ENCODE measurements at places on chromosomes 16 and 17.

GRCh38 chr17:19243838-19244237, 6.7 kb downstream of the EPN2 start:
- DNase-seq: no peak

GRCh38 chr17:67414130-67414529, 37.0 kb downstream of the PITPNC1 start:
- no peak for DNase-seq

GRCh38 chr17:48671697-48672171, 45.6 kb upstream of the HOXB9 start:
- peak; percentile 80 for DNase-seq

DNA sequence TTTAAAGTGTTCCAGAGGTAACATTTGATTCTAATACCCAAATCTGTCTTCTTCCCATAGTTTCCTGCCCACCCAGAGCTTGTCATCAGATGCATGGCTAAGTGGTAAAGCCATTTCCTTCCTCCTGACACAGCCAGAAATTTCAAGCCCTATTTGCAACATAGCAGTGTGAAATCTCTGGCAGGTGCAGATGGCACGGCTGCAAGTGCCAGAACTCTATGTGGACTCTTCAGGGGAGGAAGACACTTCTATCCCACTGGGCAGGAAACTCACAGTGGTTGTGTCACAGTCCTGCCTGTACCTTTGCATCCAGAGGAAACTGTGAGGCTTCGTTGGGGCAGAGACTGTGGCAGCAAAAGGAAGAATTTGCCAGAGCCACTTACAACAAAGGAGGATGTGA, 13.2 kb downstream of the DYNLRB2 start:
- no peak for DNase-seq

DNA sequence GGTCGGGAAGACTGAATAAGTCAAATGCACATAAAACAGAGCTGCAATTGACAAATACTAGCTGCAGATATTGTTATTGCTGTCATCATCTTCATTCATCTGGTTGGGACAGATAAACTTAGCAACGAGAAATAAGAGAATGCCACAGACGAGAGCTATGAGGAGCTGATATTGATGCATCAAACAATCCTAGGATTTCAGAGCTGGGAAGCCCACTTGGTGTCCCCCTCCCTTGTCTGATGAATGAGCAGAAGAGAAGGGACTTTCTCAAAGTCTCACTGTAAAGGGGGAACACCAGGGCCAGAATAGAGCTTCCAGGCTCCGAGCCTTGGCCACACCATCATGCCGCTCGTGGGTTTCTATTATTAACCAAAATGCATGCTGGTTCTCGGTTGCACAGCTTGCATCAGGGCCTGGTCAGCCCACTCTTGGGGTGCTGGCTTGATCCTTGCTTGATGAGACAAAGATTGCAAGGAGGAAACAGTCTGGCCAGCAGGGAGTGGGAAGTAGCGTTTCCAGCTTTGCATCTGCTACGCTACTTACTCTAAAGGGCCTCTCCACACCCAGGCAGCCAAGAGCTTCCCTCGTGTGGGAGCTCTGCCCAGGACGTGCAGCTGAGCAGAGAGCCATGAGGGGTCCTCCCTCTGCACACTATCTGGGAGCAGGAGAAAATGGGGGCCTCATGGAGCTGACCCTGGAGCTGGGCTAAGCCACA, 28.4 kb upstream of the EMP2 start:
- no peak for DNase-seq

DNA sequence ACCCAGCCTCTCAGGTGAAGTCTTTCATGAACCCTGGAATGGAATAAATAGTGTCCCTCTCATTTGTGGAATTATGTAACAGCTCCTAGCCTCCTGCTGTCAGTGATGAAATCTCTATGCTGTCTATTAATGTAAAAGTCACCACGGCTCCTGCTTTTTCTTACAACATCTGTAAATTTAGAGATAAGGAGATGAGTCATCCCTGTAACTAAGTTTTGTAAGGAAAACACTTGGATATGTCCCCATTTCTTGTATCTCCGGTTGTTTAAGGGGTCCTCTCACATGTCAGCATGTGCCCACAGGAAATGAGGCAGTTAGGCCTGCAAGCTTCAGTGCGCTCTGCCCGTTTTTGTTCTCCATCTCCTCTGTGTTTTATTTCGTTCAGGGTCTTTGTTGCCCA, 2.8 kb upstream of the NAT9 start:
- no peak for DNase-seq

GRCh38 chr16:20741554-20742285, at the start of gene THUMPD1:
TSS of gene THUMPD1 (minus strand) at chr16:20741818. CDS start at chr16:20741739, 79 bp downstream.
- DNase-seq: peak; percentile 99

DNA sequence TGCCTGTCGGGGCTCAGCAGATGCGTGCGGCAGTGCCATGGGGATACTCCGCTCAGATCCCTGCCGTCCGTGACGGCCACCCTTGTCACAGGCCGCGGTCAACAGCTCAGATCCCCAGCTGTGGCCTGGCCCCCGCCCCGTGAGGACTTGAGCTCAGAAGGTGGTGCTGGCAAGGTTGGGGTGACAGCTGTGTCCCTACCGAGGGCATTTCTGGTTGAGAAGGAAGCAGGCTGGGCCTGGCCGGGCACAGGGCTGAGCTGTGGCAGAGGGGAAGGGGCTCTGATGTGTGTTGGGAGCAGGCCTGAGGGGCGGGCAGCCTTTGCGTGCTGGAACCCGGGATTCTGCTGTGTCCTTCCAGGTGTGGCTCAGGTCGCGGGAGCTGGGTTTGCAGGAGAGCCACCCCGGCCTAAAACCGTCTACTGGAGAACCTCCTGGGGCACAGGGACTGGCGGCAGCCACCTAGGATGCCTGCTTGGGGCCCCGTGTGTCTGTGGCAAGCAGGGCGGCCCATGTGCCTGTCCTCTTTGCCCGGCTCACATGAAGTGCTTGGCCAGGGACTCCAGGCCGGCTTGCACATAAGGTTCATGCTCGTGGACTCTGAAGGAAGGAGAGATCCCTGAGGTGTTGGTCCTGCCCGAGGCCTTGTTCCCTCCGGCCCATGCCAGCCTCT, 5.1 kb downstream of the UBE2I start:
- DNase-seq: no peak

DNA sequence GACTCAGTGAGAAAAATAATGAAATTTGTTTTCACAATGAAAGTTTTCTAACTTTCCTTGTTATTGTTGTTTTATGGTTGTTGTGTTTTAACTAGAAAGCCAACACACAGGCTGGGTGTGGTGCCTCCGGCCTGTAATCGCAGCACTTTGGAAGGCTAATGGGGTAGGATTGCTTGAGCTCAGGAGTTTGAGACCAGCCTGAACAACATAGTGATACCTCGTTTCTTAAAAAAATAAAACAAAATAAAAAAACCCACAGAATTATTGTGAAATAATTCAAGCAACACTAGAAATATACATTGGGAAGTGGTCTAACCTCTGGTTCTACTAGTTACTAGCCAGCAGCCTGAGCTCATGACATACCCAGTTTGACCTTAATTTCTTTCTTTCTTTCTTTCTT, 630 bp downstream of the MILR1 start:
- DNase-seq: no peak

GRCh38 chr16:9909072-9909825, 273.0 kb downstream of the GRIN2A start:
- DNase-seq: no peak

DNA sequence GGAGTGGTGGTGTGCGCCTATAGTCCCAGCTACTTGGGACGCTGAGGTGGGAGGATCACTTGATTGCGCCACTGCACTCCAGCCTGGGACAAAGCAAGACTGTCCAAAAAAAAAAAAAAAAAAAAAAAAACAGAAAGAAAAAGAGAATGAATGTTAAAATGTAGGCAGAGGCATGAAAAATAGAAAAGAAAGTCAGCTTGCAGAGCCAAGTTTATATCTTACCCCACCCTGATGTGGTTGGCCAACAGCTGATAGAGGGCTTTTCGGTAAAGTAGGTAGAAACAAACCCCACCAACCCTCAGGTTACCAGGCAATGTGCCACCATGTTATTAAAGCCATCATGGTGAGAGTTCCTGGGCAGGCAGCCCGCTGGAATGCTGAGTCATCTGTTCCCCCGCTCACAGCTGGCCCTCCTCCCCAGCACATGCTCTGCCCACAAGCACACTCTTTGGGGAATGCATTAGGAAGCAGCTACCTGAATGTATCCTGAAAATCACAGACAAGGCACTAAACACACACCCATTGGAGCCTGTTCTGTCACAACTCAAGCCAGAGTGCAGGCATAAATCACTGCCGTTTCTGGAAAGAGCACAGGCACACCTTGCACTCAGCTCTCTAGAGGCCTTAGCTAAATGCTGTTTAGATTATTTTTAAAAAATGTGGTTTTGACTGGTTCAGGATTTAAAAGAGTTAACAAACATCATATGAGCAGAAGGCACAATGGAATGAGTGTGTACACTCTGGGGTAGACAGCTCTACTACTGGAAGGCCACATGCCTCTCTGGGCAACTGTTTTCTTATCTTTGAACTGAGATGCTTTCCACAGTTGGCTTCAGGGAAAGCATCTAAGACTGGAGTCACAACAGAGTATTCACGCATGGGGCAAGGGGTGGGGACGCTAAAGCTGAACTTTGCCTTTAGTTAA, 128.5 kb downstream of the PARN start:
- DNase-seq: peak; percentile 10

GRCh38 chr16:28025631-28026030, 37.9 kb downstream of the GSG1L start:
- DNase-seq: no peak

- DNase-seq: no peak
Measured at GRCh38 chr17:20960871-20961270, 81.9 kb downstream of the USP22 start.

- peak; percentile 50 for DNase-seq
Measured at GRCh38 chr16:4613636-4614570, 785 bp downstream of the UBALD1 start.

GRCh38 chr17:78137392-78138203, 7.0 kb downstream of the TMC8 start:
- peak; percentile 66 for DNase-seq

- no peak for DNase-seq
Measured at GRCh38 chr16:22645868-22646267, 135.2 kb downstream of the NPIPB5 start.

DNA sequence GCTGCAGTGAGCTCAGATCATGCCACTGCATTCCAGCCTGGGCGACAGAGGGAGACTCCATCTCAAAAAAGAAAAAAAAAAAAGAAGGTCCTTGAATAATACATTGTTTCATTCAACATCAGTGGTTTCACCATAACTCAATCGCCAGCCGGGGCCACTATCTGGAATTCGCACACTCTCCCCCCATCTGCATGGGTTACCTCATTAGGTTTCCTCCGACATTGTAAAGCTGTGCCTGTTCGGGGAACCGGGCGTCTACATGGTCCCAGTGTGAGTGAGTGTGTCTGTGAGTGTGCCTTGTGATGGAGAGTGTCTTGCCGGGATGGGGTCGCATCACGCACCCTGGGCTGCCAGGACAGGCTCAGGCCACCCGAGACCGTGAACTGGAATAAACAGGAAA, 16.6 kb upstream of the RBBP6 start:
- DNase-seq: no peak

DNA sequence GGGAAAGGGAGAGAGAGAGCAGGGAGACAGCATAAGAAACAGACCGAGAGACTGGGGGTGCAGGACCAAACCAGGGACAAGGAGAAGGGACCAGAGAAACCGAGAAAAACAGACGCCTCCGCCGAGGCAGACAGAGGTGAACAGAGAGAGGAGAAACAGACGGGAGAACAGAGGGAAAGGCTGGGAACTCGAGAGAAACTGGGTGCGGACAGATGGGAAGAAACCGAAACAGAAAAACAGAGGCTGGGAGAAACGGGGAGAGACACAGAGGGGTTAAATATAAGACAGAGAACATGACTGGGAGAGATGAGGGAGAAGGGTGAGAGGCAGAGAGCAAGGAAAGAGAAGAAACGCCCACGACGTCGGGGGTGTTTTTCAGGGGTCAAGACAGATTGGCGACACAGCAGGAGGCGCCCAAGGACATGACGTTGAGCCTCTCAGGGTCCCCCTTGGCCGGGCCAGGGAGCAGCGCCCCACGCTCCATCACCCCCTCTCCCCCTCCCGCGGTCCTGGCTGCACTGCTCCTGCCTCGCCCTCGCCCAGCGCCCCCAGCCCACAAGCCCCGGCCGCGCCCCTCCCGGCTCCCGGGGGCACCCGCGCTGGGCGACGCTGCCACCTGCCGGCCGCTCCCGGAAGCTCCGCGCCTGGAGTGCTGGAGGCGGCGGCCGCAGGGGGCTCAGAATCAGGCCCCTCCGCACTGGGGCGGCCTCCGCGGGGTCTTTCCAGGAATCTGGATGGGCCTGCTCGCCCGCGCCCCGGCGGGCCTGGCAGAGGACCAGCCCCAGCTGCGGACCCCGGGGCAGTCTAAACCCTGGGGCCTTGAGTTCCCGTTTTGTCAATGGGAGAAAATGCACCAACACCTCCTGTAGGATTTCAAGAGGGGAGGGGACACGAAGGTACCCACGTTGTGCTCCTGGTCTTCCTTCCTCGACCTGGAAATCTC, 1.3 kb upstream of the TMEM92 start:
- peak; percentile 56 for DNase-seq

DNA sequence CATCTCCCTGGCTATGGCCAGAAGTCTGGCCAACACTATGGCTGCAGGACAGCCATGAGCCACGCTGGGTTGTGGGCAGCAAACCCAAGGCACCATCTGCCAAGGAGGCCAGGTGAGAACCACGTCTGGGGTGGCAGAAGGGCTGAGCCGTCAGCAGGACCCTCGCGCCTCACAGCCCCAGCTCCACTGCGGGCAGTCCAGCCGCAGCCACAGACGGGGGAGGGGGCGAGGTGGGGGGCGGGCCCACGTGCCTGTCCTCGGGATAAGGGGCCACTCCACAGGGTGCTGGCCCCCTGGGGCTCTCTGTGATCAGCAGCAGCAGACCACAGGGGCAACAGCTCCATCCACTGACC, 6.5 kb upstream of the BAIAP2 start:
- DNase-seq: no peak

DNA sequence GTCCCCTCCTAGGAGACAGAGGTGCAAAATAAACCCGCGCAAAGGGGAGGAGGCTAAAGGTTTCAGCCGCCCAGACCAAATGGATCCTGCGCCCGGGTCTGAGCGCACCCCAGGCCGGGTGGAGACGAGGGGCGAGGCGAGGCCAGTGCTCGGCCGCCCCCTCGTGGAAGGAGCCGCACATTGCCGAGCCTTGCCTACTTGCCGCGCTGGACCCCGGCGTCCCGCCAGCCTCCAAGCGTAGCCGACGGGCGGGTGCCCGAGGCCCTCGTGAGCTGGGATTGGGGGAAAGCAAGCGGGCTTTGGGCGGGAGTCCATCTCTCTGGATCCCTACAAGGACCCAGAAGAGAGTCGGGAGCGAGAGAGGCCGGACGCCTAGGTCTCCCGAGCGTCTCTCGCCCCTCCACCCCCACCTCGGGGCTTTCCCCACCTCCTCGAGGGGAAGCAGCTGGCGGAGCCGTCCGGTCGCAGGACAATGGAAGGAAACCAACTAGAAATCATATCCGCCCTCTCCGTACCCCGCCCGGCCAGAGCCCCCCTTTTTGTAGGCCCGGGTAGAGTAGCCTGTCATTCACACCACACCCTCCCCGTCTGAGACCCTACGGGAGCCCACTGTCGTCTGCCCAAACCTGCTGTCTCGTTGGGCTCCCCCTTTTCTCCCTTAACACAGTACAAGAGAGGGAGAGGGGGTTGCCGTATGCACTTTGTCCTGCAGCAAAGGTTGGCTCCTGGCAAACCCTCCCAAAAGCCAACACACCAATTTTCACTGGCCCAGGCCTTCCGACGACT, 664 bp upstream of the BCL6B start:
- DNase-seq: peak; percentile 88

- DNase-seq: no peak
Measured at GRCh38 chr17:1188812-1189504, 9.2 kb upstream of the ABR start.

- DNase-seq: no peak
Measured at GRCh38 chr17:82327289-82327688, 6.3 kb downstream of the SECTM1 start.

- no peak for DNase-seq
Measured at GRCh38 chr17:13152501-13152900, 134.7 kb upstream of the ELAC2 start.

GRCh38 chr16:75263291-75263962, 12.0 kb upstream of the BCAR1 start:
- no peak for DNase-seq

Measured in activated CD4-positive, alpha-beta T cell treated with anti-CD3 and anti-CD28 coated beads, Interleukin-2, amount 50 U/mL, for 48 hours (primary cell).